ENCODE measurements at places on chromosomes 12 and 14.

DNA sequence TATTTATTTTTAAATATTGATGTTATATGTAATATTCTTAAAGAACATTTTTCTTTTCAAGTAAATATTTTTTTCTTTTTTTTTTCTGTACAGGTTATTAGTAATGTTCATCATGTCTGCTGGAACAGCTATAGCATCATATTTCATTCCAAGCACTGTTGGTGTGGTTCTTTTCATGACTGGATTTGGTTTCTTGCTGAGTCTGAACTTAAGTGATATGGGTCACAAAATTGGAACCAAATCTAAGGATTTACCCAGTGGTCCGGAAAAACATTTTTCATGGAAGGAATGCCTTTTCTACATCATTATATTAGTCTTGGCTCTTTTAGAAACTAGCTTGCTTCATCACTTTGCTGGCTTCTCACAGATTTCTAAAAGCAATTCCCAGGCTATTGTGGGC lies 23.2 kb downstream of the PCNX4 start:
- DNase-seq: no peak

- no peak for DNase-seq
Measured at GRCh38 chr14:24954037-24954699, 95.8 kb downstream of the STXBP6 start.

DNA sequence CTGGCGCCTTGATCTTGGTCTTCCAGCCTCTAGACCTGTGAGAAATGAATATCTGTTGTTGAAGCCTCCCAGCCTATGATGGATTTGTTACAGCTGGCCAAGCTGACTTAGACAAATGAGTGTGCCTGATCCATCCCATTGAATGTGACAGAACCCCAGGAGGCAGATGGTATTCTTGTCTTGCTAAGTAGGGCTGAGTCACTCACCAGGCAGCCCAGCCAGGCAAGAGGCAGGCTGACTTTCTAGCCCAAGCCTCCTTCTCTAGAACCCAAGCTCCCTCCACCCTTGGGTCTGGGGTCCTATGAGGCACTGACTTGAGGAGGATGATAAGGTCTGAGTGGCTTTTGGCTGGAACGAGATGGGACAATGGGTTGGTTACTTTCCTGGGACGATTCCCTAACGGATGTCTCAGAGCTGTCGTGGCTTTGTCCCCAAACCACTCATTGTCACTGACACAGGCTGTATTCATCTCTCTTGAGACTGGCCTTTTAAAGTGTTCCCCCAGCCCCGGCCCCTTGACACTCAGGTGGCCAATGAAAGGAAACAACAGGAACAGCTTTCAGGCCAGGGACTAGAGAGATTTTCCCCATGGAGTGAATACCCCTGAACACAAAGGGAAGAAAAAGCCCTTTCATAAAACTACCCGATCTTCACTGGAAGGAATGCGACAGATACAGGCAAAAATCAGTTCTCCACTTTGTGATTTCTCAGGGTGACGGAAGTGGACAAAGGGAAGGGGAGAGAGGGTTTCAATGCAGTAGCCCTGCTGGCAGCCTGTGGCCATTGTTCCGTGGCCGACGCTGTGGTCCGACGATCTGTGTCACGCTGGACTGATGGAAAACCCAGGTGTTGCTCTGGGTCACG lies 264.2 kb downstream of the AACS start:
- no peak for DNase-seq

GRCh38 chr14:38442208-38442607 lies 186.3 kb upstream of the CLEC14A start:
- DNase-seq: no peak

DNA sequence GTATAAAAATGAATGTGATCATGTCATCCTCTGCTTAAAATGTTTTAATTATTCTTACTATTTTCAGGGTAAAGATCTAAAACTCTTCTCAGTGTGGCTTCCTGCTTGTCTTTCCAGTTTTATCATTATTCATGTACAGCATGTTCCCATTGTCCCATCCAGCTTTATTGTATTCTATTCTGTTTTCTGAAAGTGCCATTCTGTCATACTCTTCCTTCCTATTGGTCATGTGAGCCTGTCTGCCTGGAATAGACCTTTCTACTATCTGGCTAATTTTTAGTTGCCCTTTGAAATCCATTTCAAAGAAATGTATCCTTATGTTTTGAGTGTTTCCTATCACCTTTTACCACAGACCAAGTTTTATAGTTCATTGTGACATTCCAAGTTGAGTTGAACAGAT lies 34.9 kb downstream of the PALS1 start:
- DNase-seq: no peak

- no peak for DNase-seq
Measured at GRCh38 chr14:89279649-89280232, 137.3 kb downstream of the FOXN3 start.

DNA sequence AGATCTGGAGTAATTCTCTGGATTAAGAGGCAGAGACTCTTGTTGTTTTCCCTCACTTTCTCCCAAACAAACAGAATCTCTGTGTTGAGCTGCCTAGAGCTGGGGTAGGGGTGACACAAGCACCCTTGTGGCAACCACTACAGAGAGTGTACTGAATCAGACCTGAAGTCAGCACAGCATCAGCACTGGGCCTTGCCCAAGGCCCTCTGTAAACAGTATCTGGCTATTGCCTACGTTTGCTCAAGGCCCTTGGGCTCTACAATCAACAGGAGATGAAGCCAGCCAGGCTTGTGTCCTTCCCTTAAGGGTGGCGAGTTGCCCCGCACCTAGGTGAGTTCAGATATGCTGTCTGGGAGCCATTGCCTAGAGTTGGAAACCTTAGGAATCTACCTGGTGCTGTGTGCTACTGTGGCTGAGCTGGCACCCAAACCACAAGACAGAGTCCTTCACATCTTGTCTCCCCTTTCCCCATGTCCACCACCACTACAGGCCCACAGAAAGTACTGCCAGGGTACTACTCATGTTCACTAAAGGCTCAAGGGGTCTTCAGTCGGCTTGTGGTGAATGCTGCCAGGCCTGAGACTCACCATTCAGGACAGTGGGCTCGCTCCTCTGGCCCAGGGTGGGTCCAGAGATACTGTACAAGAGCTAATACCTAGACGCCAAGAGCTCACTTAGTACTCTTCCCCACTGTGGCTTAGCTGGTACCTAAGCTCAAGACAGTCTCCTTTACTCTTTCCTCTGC lies 206.8 kb downstream of the SYNE2 start:
- no peak for DNase-seq

- peak; percentile 52 for DNase-seq
Measured at GRCh38 chr12:31324845-31325523, 966 bp downstream of the SINHCAF start.

DNA sequence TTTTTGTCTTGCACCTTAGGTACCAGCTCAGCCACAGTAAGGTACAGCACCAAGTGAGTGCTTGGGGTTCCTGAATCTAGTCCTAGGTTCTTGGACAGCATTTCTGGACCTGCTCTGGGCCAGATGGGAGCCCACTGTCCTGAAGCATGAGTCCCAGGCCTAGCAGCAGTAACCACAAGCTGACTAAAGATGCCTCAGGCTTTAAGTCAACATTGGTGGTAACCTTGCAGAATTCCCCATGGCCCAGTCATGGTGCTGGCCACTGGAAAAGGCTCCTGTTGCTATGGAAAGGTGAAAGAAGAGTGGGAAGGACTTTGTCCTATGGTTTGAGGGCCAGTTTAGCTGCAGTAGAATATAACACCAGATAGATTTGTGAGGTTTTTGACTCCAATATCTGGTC lies 86.9 kb upstream of the CLEC14A start:
- peak; percentile 87 for DNase-seq

GRCh38 chr12:6646276-6647082 lies 753 bp downstream of the ACRBP start:
- DNase-seq: no peak

- DNase-seq: peak; percentile 28
Measured at GRCh38 chr12:116416166-116416565, 138.7 kb upstream of the MED13L start.

DNA sequence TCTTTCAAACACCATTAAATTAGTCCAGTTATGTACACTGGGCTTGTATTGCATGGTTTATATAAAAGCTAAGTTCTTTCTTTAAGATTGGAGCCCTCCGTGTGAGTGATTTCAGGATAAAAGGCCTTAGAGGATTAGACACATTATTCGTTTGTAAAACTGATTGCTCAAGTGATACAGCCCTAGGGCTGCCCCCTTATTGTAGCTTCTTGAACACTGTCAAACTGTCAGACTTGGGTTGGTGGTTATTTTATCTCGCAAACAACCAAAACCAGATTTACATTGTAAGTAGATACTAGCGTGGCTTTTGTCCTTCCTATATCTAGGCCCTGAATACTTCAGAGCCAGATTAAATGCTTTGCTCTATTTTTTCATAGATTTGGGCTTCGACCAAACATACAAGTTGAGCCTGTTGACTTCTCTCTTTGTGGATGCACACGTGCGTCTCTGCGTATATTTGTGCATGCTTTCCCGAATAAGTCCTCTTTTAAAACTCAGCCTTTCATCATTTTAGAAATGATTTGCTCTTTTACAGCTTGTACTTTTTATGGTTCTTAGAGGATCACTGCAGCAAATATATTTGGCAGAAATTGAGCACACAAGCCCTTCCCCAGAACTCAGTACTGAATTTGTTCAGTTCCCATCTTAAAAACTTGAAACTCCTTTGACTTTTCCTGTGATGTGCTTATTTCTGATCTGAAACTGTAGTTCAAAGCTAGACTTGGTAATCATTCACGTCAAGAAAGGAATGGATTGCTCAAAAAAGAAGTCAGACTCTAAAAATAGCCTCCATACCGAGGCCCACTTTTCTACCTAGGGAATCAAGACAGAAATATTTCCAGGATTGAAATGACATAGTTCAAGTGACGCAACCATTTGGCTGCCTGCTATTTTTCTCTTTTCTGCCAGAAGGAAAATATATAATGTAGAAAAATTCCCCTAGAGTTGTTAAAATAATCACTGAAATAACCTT lies 129.5 kb downstream of the ETV6 start:
- peak; percentile 85 for DNase-seq

- no peak for DNase-seq
Measured at GRCh38 chr14:27050208-27050607, 452.4 kb upstream of the NOVA1 start.

GRCh38 chr14:78633752-78634151 lies 463.6 kb downstream of the NRXN3 start:
- no peak for DNase-seq

DNA sequence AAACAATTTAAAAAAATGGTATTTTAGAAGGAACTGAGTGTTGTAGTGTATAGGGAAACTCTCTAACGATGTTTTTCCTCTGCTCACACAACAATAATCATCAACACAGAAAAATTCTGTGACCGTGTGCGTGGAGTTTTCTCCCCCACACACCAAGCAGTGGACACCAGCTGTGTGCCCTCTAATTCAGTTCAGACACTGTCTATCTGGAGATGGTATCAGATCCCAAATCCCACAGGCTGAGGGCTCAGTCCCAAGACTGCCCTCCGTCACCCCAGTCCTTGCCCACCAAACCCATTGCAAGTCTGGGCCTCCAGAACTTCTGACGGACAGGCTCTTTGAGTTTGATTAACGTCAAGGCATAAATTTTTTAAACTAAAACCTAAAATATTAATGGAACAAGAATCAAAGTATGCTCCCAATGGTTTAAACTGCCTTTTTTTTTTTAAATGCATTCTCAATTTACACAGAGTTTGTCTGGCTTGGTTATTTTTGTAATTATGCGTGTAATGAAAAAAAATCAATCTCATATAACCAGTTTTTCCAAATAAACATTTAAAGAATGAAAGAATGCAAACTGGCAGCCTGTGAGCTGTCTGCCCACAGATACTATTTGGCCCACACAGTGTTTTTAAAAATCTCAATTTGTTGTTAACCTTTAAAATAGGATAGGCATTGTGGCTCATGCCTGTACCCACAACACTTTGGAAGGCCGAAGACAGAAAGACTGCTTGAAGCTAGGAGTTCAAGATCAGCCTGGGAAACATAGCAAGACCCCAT lies 19.2 kb downstream of the BLTP3B start:
- no peak for DNase-seq

- no peak for DNase-seq
Measured at GRCh38 chr12:50923361-50924130, 28.8 kb upstream of the HIGD1C start.

DNA sequence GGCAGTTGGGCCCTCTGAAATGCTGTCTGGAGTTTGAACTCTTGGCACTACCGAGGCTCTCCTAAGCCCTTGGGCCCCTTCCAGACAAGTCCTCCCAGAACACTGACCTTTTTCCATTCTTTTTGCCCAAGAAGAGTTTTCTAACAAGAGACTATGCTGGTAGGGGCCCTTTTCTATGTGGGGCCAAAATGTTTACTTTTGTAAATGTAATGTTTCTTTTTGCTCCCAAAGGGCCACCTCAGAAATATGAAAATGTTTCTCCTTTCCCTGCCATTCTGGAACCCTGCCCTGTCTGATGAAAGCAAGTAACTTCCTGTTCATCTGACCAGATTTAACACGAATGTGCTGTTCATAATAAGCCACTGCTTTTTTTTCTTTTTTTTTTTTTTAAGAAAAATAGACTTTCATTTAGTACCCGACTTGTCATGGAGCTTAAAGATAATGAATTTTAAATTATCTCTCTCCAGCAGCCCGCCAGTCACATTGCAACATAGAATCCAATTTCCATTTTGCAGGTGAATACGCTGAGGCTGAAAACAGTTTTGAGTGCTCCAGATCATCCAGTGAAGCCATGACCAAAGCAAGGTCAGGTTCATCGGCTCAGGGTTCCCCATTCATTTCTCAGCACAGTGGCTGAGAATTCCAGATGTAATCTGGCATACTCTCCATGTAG lies 169.9 kb downstream of the DPF3 start:
- peak; percentile 54 for DNase-seq

DNA sequence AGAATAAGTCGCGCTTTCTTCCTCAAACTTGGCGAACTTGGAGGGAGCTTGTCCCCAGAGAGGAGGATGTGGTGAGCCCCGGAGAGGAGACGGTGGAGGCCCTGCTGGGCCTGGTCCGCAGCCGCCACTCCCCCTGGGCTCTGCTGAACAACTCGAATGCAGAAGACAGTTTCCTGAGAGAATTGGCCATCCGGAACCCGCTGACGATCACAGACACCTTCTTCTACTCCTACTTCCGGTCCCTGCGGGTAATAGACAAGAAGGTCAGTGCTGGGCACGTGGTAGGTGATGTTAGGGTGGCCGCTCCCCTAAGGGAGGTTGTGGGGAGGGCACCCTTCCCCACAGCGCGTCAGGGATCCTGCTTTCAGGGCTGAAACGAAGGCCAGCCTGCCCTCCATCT lies 1.6 kb downstream of the LRRC43 start:
- no peak for DNase-seq

DNA sequence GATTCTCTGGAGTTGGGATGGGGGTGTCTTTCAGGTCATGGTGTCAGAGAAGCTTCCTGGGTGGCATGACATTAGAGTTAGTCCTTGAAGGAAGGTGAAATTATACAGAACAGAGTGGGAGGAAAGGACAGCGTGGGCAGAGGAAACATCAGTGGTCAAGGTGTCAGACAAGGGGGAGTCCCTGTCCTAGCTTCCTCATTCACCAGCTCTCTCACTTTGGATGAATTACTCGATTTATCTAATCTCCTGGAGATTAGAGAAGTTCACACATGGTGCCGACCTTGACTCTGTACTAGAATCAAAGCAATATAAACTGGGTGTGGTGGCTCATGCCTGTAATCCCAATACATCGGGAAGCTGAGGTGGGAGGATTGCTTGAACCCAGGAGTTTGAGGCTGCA lies 492.9 kb downstream of the VRK1 start:
- no peak for DNase-seq
